CD4-positive, alpha-beta T cell (primary cell): ENCODE measurements at places on chromosomes 1 and 21. TPM values are rescaled to one million over a fixed set of nuclear protein-coding genes. Genes with fewer than 3 reads are reported as not detected.

- DNase-seq = no peak
These were observed 79.8 kb upstream of the IFFO2 start for GRCh38 chr1:19036041-19036812.

DNA sequence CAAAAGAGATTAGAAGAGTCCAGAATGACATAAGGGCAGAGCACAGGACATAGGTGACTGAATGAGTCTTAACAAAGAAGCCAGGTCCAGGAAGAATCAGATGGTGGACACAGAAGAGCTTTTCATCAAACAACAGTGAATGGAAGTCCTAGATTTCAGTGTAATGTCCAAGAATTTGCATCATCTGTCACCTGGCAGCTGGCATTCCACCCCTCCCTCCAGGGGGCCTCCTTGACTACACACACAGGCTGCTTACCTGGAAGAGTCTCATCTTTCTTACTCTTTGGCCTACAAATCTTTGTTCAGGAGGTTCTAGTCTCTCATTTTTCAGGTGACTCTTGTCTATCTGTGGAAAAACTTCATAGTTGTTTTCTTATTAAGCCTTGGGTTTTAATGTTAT lies 36.2 kb downstream of the GORAB start:
- no peak for DNase-seq

GRCh38 chr1:174266476-174266875 lies 107.2 kb downstream of the RABGAP1L start:
- DNase-seq = no peak

- no peak for DNase-seq
These were observed 5.3 kb downstream of the DISP3 start for GRCh38 chr1:11484321-11484655.

- DNase-seq = no peak
These were observed 412.6 kb downstream of the LTN1 start for GRCh38 chr21:28579986-28580550.

GRCh38 chr1:1352786-1353388 lies 3.7 kb upstream of the DVL1 start:
- no peak for DNase-seq

- DNase-seq = peak; percentile 36
These were observed 666 bp downstream of the PAFAH2 start for GRCh38 chr1:25996966-25997827.

GRCh38 chr1:172704420-172705210 lies 45.7 kb downstream of the FASLG start:
- no peak for DNase-seq

GRCh38 chr1:18066576-18066975 lies 41.0 kb upstream of the IGSF21 start:
- DNase-seq = no peak

DNA sequence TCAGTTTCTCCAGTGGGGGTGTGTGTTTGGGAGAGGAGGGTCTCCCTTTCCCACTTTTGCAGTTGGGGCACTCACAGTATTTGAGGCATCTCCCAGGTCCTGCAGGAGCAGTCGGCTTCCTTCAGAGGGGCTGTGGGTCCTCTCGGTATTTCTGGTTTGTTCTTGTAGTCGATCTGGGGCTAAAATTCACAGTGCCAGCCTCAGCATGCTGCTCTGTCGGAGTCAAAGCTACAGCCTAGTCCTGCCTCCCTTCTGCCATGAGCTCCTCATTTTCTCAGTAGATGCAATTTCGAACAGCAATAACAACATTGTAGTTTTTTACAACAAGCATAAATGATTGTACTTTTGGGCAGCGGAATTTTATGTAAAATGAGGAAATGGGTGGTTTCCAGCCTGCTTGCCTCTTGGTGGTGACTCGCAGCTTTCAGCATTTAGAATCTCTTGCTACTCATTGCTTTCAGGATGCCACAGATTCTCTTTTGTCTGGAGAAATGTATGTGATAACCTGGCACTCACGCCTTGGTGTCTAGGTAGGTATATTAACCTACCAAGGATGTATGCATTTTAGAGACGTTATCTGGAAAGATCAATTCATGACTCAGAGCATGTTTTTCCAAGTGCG lies 82.4 kb upstream of the C21orf91 start:
- no peak for DNase-seq

- no peak for DNase-seq
These were observed 2.8 kb upstream of the COL18A1 start for GRCh38 chr21:45401916-45402900.

GRCh38 chr1:94143809-94144176 lies 22.8 kb upstream of the ABCA4 start:
- DNase-seq = no peak

- no peak for DNase-seq
These were observed 13.7 kb downstream of the CD34 start for GRCh38 chr1:207897188-207897587.

GRCh38 chr1:89175601-89176256 lies at the start of gene GBP7:
GBP7 (minus strand) TSS chr1:89176003; CDS start chr1:89171935, 4,068 bp downstream.
- DNase-seq = no peak

GRCh38 chr1:33093004-33093403 lies 12.1 kb downstream of the AZIN2 start:
- DNase-seq = no peak

GRCh38 chr1:101506541-101507164 lies 269.8 kb downstream of the S1PR1 start:
- peak; percentile 52 for DNase-seq

DNA sequence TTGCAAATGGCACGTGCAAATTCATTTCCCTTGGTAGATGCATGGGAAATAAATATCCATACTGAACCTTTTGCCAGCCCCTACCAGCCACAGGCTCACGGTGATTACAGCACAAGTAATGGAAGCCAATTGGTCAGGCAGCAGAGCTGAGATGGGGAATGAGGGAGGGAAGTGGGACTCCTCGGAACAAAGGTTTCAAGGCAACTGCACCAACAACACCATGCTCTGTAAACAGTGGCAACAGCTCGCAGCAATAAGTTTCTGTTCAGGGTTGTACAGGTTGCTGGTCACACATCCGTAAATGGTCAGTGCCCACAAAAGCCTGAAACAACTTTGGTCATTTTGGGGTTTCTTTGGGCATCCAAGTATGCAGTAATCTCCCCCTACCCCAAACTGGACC lies 62.7 kb upstream of the LPGAT1 start:
- DNase-seq = no peak

DNA sequence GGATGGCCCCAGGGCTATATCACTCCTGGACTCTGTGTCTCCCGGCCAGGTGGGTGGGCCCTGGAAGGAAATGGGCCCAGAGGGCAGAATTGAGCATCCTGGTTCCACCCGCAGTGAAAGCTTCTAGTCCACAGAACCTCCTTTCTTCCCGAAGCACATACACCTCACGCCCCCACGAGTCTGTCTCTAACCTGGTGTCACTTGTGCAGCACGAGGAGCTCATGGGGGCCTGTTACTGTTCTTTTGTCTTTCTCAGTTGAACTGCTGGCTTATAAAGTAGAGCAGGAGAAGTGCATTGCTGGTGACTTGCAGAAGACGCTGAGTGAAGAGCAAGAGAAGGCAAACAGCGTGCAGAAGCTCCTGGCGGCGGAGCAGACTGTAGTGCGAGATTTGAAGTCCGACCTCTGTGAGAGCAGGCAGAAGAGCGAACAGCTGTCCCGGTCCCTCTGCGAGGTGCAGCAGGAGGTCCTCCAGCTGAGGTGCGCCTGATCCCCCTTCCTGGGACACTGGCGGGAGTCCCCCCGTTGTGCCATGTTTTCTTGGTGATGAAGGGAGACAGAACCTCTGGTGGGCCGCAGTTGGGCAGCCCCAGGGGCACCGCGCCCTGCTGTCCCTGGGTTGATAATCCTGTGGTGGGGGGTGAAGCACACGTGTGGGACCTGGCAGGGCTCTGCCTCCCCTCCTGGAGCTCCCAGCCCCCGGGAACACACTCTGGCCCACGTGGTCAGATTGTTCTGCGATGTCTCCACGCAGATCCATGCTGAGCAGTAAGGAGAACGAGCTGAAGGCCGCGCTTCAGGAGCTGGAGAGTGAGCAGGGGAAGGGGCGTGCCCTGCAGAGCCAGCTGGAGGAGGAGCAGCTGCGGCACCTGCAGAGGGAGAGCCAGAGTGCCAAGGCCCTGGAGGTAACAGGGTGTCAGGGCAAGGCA lies 28.7 kb upstream of the DIP2A start:
- no peak for DNase-seq

GRCh38 chr21:16304174-16305095 lies 574.7 kb downstream of the USP25 start:
- DNase-seq = no peak

DNA sequence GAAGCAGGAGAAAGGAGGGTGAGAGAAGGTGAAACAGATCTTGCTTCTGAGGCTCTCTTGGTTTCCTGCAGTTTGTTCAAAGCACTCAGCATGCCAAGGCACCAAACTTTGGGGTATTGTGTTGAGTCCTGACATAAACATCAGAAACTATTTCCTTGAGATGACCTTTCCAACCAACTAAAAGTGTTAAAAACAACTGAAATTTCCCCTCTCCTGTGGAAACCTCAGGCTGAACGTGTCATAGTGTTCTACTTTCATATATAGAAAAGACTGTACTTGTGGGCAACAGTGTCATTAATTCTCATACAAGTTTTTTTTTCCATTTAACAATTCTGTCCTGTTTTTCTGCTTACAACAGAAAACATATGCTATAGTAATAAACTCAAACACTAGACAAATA lies 6.3 kb upstream of the LYST start:
- DNase-seq = peak; percentile 38

DNA sequence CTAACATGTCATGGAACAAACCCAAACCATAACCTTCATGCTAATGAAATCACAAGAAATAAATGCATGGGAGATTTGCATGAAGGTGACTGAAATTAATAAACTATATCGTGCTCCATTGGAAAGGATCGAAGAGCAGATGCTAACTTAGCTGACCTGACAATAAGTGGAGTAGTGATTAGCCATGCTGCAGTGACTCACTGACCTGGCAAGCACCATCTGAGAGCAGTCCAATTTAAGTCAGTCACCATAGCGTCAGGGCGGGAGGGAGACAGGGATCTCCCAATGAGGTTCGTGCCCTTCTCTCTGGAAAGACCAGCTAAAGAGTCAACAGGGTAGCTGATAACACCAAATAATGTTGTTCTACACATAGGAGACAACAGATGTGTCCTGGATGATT lies 21.5 kb downstream of the OLIG2 start:
- no peak for DNase-seq

DNA sequence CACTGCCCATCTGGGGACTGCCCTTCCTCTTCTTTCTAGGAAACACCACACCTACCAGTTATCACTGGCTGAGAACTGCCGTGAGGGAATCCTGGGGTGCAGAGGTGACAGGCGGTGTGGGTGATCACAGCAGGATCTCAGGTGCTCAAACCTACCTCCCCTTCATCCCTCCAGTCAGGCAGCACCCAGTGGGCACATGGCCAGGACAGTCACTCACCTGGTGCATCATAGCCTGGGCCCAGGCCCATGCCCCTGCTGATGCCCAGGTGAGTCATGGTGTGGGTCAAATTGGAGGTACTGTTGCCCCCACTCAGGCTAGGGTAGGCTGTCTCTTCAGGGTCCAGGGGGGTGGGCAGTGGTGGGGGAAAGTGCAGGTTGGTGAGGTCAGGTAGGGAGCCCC lies 5.3 kb upstream of the DENND4B start:
- no peak for DNase-seq

- DNase-seq = no peak
These were observed 45.2 kb downstream of the CLEC20A start for GRCh38 chr1:178451529-178451928.

- no peak for DNase-seq
These were observed 108.7 kb downstream of the USH2A start for GRCh38 chr1:216314379-216315095.

- no peak for DNase-seq
These were observed 25.3 kb upstream of the IFI16 start for GRCh38 chr1:158984386-158984785.

GRCh38 chr1:12067900-12068821 lies 5.1 kb downstream of the TNFRSF8 start:
- no peak for DNase-seq

GRCh38 chr1:197468543-197469175 lies 200.6 kb downstream of the CRB1 start:
- no peak for DNase-seq

DNA sequence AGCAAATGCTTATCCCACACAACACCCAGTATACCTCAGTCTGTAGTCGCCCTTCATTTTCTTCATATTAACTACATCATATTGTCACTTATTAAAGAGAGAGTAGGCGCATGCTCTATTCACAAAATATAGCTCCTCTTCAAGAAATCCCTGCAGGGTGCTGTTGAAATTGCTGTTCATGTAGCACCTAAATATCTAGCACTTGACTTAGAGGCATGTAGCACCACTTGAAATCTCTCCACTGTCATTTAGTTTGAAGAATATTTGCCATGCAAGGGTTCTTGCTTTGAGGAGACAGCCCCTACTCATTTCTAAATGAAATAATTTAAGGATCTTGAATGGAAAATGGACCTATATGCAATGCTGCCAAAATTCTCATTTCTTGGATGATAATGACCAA lies 20.9 kb upstream of the LRRC8B start:
- DNase-seq = no peak

GRCh38 chr1:12539320-12539704 lies 78.7 kb downstream of the DHRS3 start:
- no peak for DNase-seq

Gene KDM1A
- total RNA-seq = 38.3 TPM

Gene SERPINC1
- not detected for total RNA-seq

Gene LORICRIN
- not detected for total RNA-seq

Gene CNR2
- total RNA-seq = not detected

Gene LCE2A
- total RNA-seq = not detected

Gene SLC25A34
- 2.8 TPM for total RNA-seq

Gene PLA2G2A
- total RNA-seq = not detected

Gene DDR2
- 0.42 TPM for total RNA-seq

Gene TRIM46
- 2.9 TPM for total RNA-seq

Gene PPIAL4G
- total RNA-seq = 0.14 TPM

Gene CLCA1
- not detected for total RNA-seq

Gene ABCG1
- total RNA-seq = 116 TPM

Gene SIM2
- total RNA-seq = not detected

Gene PROX1
- not detected for total RNA-seq

Gene FCGR1A
- not detected for total RNA-seq

Gene AGBL4
- not detected for total RNA-seq

Gene ESRRG
- total RNA-seq = not detected

Gene AXDND1
- 1.1 TPM for total RNA-seq
